ENCODE measurements at places on chromosomes 7 and 10.

- no peaks in the 10 kb centered on the region for H3K4me1 ChIP-seq
- no peaks in the 10 kb centered on the region for H3K27me3 ChIP-seq
- no peak for DNase-seq
- H3K4me3 ChIP-seq, result no peak overlapping the region
- no peaks in the 10 kb centered on the region for H3K36me3 ChIP-seq
These were observed 93.0 kb upstream of the PCGF5 start for GRCh38 chr10:91127341-91128082.

DNA sequence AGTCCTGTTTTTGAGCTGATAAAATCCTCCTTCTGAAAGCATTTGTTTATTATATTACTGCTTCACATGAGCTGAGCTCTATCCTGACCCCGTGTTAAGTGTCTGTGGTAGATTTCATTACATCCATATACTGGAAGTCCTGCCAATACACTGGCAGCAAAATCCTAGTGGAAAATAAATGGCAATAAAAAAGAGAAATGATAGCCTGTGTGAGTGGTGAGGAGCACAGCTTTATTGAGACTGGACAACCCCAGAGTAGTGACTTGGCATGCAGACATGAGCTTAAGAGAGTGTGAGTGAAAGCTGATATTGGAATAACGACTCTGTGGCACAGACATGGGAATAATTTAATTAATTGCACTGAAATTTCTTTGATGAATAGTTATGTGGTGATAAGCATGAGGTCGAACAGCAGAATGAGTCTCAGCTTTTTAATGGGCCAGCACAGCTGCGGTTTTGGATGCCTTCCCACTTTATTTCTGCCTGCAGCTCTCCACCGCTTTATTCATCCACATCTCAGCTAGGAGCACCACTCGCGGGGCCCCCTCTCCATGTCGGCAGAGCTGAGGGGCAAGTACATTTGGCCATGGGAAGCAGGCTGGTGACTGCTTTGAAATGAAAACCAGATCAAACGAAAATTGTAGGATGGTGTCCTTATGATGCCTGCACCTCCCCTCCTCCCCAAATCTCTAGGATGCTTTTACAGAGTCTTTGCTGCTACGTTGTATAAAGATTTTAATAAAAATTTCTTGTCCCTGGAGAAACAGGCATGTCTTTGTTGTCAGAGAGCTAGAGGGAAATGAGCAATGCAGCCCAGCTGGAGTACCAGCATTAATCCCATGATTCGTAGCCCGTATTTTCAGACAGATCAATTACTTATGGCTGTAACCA lies 494.3 kb downstream of the AUTS2 start:
- peak overlapping the region; percentile 8 for H3K27ac ChIP-seq
- H3K4me3 ChIP-seq, result peak overlapping the region; percentile 10
- no peaks in the 10 kb centered on the region for H3K36me3 ChIP-seq
- DNase-seq, result no peak
- H3K27me3 ChIP-seq, result no peaks in the 10 kb centered on the region
- H3K4me1 ChIP-seq, result peaks cover 28% of the 10 kb centered on the region

GRCh38 chr10:129971381-129972144 lies 7.5 kb upstream of the EBF3 start:
- no peak for DNase-seq
- peak overlapping the region; percentile 57 for H3K4me3 ChIP-seq
- H3K36me3 ChIP-seq, result no peaks in the 10 kb centered on the region
- H3K27me3 ChIP-seq, result peaks cover 80% of the 10 kb centered on the region
- H3K4me1 ChIP-seq, result peaks cover 69% of the 10 kb centered on the region
- H3K27ac ChIP-seq, result no peak overlapping the region

DNA sequence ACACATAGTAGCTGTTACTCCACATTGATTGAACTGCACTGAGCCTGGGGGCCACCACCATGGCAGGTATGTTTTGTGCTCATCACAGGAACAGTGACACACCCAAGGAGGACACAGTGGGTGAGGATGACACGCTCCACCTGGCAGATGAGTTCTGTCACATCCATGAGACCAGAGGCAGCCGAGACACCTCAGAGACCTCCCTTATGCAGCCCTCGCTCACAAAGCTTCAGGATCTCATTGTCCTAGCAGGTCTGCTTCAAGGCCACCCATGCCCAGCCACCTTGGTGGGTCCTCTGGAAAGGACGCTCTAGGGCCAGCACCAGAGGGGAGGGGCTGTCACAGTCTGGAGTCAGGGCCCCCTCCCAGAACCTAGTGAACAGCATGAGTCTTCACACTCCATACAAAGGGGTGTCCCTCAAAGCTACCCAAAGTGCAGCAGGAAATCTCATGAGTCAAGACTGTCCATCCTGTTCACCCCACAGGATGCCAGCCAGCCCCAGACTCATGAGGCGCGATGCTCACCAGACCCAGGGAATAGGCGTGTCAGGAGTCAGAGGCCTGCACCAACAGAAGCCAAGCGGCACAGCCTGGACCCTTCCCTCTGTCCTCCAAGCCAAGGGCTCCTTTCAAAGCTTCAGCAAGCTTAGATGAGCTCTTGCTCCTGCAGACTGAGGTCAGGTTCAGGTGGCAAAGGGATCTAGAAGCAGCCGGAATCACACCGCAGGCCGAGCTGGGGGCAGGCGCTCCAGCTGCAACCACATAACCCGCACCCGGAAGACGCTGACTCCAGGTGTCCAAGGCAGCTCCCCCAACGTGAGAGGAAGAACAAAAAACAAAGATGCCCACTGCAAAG lies 9.6 kb downstream of the FAM53B start:
- H3K4me1 ChIP-seq, result peaks cover 100% of the 10 kb centered on the region
- DNase-seq, result no peak
- no peaks in the 10 kb centered on the region for H3K27me3 ChIP-seq
- H3K4me3 ChIP-seq, result peak overlapping the region; percentile 40

DNA sequence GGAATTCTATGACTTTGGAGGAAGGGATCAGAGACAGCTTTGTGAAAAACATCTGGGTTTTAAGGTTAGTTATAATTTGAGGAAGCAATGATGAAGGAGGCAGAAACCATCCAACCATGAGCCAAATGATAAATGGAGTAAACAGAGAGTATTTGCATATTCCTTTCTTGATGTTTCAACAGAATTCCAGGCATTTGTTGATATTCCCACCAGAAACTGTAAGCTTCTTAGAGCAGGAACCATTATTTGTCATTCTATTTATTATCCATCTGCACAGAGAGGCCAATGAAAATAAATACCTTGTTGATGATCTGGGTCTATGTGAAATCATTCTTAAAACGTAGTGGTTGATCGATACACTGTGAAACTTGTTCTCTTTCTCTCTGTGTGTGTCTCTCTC lies 715.3 kb downstream of the INHBA start:
- H3K27me3 ChIP-seq, result no peaks in the 10 kb centered on the region
- DNase-seq, result no peak
- no peak overlapping the region for H3K27ac ChIP-seq
- H3K4me1 ChIP-seq, result no peaks in the 10 kb centered on the region
- no peak overlapping the region for H3K4me3 ChIP-seq

DNA sequence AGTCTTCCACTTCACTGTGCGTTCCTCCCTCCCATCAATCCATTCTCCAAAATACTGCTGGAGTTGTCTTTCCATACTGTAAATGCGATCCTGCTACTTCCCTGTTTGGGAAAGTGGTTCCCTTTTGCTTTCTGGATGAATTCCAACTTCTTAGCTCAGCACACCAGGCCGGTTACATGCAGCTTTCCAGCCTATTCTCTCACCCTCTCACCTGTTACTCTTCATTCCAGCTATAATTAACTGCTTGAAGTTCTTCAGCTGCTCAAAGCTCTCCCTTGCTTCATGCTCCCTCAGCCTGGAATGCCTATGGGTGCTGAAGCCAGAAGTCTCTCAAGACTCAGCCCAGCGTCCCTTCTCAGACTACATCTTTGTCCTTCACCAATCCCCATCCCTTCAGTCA lies 6.0 kb upstream of the ZNRF2 start:
- no peaks in the 10 kb centered on the region for H3K36me3 ChIP-seq
- H3K27ac ChIP-seq, result no peak overlapping the region
- H3K27me3 ChIP-seq, result no peaks in the 10 kb centered on the region
- no peak for DNase-seq

GRCh38 chr7:88111140-88111743 lies 108.6 kb downstream of the SRI start:
- no peaks in the 10 kb centered on the region for H3K27me3 ChIP-seq
- H3K36me3 ChIP-seq, result no peaks in the 10 kb centered on the region
- no peak overlapping the region for H3K4me3 ChIP-seq
- no peak for DNase-seq
- peaks cover 3% of the 10 kb centered on the region for H3K4me1 ChIP-seq
- no peak overlapping the region for H3K27ac ChIP-seq

GRCh38 chr7:47852330-47853245 lies 95.7 kb downstream of the PKD1L1 start:
- no peak overlapping the region for H3K4me3 ChIP-seq
- no peaks in the 10 kb centered on the region for H3K27me3 ChIP-seq
- H3K4me1 ChIP-seq, result no peaks in the 10 kb centered on the region
- H3K27ac ChIP-seq, result no peak overlapping the region

DNA sequence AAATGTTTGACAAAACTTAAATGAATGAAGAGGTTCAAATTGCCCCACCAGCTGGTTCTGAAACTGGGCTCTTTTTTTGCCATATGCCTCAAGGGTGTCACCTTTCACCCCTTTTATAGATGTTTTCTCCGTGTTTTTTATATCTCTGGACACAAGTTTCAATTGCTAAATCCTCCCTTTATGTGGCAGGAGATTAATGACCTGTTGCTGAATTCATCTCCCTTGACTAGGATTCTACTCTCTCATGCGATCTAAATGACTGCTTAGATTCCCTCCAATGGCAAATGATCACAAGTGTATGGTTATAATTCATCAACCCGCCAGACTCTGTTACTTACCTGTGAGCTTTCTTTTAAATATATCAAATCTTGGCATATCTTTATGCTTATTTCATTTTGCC lies 677.0 kb upstream of the POT1 start:
- H3K27me3 ChIP-seq, result no peaks in the 10 kb centered on the region
- H3K4me1 ChIP-seq, result no peaks in the 10 kb centered on the region
- no peak overlapping the region for H3K27ac ChIP-seq

DNA sequence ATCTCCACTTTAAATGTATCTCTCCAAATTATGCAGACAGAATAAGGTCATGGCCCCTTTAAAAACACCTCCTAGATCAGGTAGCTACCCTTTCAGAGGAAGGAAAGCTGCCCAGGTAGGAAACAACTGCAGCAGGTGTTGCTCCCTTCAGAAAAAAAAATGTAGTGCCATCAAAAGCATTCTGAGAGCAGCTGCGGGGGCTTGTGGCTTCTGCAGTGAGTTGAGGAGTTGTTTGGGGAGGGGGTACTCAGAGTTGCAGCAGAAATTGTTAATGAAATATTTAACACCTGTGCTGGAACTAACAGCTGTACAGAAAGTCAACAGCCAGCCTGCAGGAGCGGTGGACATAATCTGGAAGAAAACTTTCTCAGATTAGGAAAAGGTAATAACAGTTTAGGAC lies 24.0 kb downstream of the CDHR3 start:
- H3K4me1 ChIP-seq, result no peaks in the 10 kb centered on the region
- H3K27me3 ChIP-seq, result no peaks in the 10 kb centered on the region
- H3K4me3 ChIP-seq, result no peak overlapping the region
- H3K27ac ChIP-seq, result no peak overlapping the region
- DNase-seq, result no peak

GRCh38 chr7:67550801-67551436 lies 554.3 kb downstream of the TYW1 start:
- DNase-seq, result no peak
- no peak overlapping the region for H3K27ac ChIP-seq
- H3K4me3 ChIP-seq, result no peak overlapping the region
- H3K36me3 ChIP-seq, result no peaks in the 10 kb centered on the region
- no peaks in the 10 kb centered on the region for H3K27me3 ChIP-seq
- H3K4me1 ChIP-seq, result no peaks in the 10 kb centered on the region

DNA sequence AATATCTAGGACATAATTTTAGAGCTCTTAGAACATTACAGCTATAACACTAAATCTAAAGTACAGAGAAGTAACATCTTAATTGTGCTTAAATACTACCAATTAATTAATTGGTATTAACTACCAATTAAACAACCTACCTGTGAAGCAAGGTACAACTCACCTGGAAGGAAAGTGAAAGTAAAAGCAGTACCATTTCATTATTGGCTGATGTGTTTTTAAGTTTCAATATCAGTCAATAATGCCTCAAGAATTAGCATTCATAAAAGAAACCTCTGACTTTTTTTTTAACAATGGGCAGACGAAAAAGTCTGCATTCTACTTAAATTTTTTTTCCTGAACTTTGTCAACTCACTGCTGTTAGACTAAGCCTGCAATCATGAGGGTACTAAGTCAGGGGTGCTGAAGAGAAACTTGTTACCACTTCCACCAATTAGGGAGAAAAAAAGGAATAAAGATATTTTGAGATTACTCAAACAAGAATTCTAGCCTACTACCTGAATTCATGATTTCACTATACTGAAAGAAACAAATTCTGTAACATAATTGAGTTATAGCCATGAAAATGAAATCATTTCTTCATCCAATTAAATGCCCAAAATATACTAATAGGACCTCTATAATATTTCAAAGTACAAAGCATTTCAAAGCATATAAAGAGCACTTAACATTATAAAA lies 19.9 kb downstream of the UPF2 start:
- no peaks in the 10 kb centered on the region for H3K27me3 ChIP-seq
- no peak for DNase-seq
- H3K4me1 ChIP-seq, result peaks cover 6% of the 10 kb centered on the region
- H3K36me3 ChIP-seq, result peaks cover 17% of the 10 kb centered on the region
- no peak overlapping the region for H3K4me3 ChIP-seq

- DNase-seq, result no peak
- no peak overlapping the region for H3K4me3 ChIP-seq
- H3K4me1 ChIP-seq, result no peaks in the 10 kb centered on the region
- no peaks in the 10 kb centered on the region for H3K36me3 ChIP-seq
- H3K27me3 ChIP-seq, result no peaks in the 10 kb centered on the region
These were observed 146.1 kb downstream of the CHN2 start for GRCh38 chr7:29340696-29341095.

- H3K4me3 ChIP-seq, result no peak overlapping the region
- H3K27ac ChIP-seq, result no peak overlapping the region
- H3K4me1 ChIP-seq, result no peaks in the 10 kb centered on the region
- no peak for DNase-seq
These were observed 8.6 kb upstream of the TARP start for GRCh38 chr7:38282081-38282480.

DNA sequence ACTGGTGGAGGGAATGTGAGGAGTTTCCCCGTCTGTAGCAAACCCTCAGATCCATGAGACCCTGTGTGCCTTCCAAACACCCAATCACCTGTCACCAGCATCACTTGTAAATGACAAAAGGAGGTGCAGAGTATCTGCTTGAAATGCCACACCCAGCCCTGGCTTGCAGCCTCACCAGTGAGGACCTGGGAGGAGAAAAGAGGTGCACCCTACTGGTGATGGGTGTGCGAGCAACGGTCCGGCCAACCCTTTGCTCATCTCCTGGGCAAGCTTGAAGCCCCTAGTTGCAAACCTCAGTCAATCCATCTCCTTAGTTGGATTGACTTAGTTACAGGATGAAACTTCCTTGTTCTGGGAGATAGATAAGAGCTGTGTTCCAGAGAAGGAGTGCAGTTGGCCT lies 62.4 kb upstream of the WAPL start:
- no peak for DNase-seq
- H3K27me3 ChIP-seq, result no peaks in the 10 kb centered on the region
- no peaks in the 10 kb centered on the region for H3K36me3 ChIP-seq

GRCh38 chr7:65962033-65962432 lies 20.0 kb downstream of the GUSB start:
- no peaks in the 10 kb centered on the region for H3K27me3 ChIP-seq
- no peak overlapping the region for H3K27ac ChIP-seq
- no peaks in the 10 kb centered on the region for H3K4me1 ChIP-seq
- DNase-seq, result no peak
- no peak overlapping the region for H3K4me3 ChIP-seq

All from tibial nerve (tissue), 4 donors.